Activated gamma-delta T cell treated with Interleukin-2 at 50 U/mL for 16 hours (primary cell): ENCODE measurements at places on chromosomes 7 and 10.

DNA sequence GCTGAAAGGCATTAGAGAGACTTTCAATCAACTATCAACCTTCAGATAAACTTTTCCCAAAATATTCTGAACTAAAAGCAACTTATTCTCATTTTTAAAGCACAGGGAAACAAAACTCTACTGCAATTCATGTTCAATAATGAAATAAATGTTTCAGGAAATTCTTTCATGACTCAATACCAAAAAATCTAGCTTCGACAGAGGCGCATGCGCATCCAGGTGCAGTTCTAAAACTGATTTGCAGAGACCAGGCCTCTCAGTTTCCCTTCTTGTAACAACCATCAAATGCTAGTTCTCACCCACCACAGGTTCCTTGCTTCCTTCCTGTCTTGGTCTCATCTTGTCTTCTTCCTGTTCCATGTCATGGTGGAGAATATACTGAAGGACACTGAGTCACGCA, 55.3 kb upstream of the NRBF2 start:
- DNase-seq: no peak

DNA sequence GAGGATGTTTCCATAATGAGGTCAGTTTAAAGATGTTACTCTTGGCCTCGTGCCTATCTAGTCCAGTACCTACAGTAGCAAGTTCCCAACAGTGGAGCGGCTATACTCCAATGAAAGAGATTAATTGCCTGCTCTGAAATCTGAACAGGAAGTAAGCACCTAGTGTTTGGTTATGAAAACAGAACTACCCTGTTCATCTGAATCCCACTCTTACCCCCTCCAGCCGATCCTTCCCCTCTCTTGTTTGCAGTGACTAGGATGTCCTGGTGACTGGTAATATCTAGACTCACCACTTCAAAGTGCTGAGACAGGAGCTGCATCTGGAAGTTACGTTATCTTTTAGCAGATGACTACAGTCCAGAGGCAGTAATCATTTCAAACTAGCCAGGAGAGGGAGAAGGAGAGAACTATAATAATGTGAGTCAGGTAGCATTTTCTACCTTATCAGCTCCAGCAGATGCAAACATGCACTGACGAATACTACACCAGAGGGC, 666.7 kb upstream of the NRP1 start:
- DNase-seq: no peak

DNA sequence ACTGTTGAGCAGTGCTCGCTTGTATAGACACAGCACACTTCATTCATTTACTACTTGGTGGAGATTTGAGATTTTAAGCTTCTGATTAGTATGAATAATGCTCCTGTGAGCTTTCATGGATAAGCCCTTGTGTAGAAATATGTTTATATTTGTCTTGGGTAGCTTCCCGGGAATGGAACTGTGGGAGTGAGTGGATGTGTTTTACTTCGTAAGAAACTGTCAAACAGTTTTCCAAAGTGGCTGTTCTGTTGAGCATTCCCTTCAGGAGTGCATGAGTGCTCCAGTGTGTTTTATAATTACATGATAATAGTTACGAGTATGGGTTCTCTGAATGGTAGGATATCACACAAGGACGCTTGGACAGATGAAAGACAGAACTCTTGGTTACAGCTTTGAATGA, 49.4 kb downstream of the VWC2 start:
- DNase-seq: no peak

GRCh38 chr10:125116652-125117310, 43.6 kb downstream of the CTBP2 start:
- no peak for DNase-seq

DNA sequence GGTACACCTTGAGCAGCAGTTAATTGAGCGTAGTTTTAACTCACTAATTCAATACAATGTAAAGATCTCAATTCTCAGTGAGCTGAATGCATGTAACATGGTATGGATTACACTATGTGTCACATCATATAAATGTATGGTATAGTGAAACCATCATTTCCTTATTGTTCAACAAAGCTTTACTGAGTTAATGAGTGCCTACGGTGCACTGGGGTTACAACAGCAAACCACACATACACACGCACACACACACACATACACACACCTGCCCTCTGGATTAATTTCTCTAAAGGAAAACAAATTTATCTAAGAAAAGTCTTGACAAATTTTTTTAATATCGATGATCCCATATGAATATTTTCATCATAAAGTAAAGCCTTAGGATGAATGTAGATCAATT, 369.1 kb downstream of the MALRD1 start:
- DNase-seq: no peak
